ENCODE measurements at places on chromosomes 3 and 15.

GRCh38 chr3:150439657-150440056, 31.6 kb downstream of the TSC22D2 start:
- peak; percentile 53 for DNase-seq

GRCh38 chr15:96058103-96058851, 272.2 kb upstream of the NR2F2 start:
- no peak for DNase-seq

DNA sequence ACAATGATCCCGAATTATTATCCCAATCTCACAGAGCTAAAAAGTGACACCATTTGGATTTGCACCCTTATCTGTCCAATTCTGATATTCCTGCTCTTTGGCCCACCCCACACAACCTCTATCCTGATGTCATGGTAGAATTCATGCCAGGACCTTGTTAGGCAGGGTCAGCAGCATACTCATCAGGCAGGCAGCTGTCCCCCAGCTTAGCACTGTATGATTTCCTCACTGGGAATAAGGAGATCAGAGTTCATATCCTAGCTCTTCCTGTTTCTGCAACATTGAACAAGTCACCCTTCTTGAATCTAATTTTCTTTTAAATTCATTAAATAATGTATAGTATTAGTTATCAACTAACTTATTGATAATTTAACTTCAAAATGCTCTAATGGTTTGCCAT, 12.0 kb upstream of the C3orf80 start:
- DNase-seq: no peak

DNA sequence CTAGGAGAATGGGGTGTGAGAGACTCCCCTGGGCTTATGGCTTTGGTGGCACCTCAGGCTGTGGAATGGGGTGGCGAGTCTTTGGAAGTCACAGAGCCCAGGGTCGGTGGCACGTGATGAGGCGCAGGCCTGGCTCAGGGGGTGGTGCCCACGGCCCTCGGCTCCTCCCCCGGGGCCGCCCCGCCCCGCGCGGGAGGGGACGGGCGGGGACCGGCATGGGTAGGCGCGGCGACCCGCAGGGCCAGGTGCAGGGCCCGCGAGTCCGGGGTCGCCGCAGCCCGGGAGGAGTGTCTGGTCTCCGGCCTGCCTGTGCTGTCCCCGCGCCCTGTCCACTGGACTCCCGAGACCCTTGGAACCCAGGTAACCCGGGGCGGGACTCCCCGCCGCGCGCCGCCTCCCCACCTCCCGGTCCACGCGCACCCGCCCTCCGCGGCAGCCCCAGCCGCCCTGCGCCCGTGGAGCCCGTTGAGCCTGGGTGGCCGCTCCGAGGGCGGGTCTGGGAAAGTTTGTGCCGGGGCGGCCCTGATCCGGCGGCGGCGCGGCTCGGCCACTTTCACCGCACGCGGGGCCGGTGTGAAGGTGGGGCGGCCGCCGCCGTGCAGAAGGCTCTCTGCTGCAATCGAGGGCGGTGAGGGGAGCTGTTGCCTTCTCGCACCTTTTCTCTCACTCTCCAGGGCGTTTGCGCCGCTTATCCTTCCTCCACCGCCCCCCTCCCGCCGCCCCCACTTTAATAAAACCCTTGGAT, at the start of gene PAQR5:
Gene PAQR5 (plus strand): TSS at position 216 of the 745 bp plus-strand sequence. CDS start 61,169 bp downstream, outside the sequence.
- DNase-seq: peak; percentile 43

DNA sequence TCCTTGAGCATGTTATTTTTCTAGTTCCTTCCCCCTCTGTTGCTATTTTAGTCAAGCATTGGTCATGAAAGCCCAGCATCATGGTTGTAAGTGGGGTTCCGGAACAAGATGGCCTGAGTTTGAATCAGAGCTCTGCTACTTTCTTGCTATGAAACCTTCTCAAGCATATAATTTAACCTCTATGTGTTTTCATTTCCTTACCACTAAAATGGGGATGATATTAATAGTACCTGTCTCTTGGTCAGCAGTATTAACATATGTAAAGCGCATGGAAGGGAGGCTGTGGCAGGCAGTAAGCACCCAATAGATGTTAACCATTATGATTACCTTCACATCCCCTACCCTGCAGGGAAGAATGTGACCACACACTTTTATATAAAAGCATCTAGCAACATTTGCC, 14.3 kb upstream of the SPRED1 start:
- DNase-seq: no peak

DNA sequence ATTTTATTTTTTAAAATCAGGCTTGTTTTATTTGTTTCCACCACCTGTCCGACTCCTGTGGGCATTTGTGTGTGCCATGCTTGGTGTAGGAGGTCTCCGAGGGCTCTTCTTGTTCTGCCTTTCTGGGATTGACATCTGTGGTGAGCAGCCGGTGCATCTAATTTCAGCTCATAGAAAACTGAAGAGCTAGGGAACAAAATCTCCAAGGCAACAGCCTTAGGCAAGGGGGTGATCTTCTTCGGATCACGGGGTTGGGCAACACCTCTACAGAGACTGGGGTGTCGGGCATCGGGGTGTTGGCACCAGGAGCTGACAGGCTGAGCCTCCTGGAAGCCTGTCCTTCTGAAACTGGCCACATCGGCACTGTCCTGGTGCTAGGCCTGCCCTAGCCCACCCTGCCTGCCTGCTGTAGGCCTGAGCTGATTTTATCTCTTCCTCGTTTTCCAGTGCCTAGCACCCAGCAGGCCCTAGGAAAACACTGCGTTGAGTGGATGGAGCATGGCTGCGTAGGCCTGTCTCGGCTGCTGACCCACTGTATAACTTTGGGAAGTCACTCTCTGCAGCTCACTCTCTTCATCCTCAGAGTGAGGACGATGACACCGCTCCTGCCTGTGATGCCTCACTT, 10.3 kb downstream of the CHCHD6 start:
- no peak for DNase-seq

DNA sequence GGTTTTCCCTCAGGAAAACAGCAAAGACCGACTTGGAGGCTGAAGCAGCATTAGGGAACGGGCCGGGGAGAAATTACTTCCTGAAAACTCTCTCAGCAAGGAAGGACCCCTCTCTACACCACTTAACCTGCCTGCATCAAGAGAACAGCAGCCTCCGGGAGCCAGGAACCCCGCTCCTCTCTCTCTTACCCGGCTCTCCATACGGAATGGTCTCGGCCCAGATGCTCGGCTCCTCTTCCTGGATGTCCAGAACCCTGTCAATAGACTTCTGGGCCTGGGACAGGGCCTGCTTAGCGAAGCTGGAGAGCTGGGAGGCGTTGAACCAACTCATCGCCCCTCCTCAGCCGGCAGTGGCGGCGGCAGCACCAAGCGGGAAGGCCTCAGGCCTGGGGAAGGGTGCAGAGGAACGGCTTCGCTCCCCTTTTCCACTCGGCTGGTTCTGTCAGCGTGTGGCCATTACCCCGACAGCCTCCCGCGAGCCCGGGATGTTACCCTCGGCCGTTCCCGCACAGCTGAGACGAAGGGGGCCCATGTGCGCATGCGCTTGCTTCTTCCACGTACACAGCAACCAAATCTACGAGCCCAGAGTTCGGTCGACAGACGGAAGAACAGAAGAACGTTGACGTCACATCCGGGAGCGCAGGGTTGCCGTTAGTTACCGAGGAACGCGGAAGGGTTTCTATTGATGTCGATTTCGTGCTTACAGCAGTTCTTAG, at the start of gene TMF1:
Gene TMF1 (minus strand): TSS at position 578 of the 716 bp plus-strand sequence. CDS start 247 bp downstream, at position 331.
- peak; percentile 99 for DNase-seq

GRCh38 chr3:30659270-30660130, 53.1 kb downstream of the TGFBR2 start:
- peak; percentile 95 for DNase-seq

DNA sequence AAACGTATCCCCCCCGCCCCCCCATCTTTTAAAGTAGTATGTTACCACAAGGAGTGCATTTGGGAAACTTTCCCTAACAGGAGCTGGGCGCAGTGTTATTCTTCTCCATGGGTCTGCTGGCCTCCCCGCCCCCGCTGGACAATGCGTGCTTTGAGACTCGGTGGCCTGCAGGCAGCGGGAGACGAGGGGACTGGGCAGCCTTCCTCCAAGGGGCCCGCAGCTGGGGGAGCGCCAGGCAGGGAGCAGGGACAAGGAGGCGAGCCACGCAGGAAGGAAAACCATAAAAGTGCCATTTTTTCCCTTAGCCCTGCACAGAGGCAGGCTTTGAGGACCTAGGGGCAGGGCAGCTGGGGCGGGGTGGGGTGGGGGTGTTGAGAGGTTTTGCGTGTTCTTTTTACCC, 14.1 kb downstream of the SOX2 start:
- DNase-seq: no peak

DNA sequence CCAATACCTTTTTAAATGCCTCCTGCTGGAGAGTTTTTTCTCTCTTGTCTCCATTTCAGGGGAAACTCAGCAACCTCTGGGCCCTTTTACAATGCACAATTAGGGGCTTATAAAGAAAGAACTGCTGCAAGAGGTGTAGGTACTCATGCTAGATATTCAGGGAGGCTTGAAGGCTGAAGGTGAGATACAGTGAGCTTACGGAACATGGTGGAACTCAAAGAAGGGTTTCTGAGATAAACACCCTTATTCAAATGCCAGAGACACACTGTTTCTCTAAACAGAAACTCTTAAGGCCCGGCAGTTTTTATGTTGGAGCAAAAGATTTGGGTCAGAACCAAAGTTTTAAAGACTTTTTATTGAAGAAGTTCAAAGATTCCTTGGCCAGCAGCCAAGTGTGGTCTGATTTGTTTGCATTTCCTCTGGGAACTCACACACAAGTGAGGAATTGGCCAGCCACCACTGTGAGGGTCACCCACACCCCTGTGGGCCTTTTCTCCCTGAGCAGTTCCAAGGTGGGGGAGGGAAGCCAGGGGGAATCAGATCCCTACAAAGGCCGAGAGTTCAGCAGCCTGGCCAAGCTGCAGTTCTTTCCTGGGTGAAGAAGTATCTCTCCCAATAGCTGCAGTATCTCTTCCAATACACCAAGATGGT, 47.8 kb downstream of the TNFAIP8L3 start:
- peak; percentile 9 for DNase-seq

- peak; percentile 13 for DNase-seq
Measured at GRCh38 chr3:20739814-20740213, 553.8 kb upstream of the SGO1 start.

GRCh38 chr15:87287156-87287555, 969.4 kb downstream of the NTRK3 start:
- DNase-seq: peak; percentile 89

- peak; percentile 79 for DNase-seq
Measured at GRCh38 chr3:138914870-138915502, 32.0 kb downstream of the FOXL2 start.

DNA sequence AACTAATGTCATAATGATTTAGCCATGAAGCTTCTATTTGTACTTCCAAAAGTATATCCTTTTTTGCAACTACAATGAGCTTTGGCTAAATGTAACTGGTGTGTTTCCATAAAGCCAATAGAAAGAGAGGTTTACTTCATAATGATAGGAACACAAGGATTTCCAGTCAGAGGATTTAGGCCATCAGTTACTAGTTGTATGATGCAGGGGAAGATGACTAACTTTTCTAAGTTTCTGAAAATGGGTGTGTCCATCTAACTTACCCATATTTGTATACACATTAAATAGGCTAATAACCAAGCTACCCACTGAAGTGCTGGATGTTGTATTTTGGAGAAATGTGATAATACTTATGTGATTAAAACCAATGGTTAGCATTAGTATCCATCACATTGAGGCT, 55.7 kb downstream of the SLC4A7 start:
- peak; percentile 42 for DNase-seq

DNA sequence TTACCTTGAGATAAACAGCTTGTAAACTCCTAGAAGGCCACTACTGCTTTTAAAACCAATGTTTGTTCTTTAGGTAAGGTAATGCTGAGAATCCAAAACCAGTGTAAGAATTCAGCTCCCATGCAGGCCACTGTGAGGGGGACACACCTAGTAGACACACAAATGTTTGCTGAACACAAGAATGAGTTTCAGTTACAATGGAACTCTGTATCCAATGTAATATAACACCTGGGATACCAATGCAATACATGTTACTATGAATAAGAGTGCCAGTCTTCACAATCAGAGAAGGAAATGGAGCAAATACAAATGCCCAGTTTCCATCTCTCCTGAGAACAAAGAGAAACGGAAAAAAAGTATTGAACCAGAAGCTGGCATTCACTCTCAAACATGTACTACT, 65.9 kb downstream of the IGF2BP2 start:
- DNase-seq: no peak

- no peak for DNase-seq
Measured at GRCh38 chr3:182889948-182890629, 90.2 kb downstream of the DCUN1D1 start.

DNA sequence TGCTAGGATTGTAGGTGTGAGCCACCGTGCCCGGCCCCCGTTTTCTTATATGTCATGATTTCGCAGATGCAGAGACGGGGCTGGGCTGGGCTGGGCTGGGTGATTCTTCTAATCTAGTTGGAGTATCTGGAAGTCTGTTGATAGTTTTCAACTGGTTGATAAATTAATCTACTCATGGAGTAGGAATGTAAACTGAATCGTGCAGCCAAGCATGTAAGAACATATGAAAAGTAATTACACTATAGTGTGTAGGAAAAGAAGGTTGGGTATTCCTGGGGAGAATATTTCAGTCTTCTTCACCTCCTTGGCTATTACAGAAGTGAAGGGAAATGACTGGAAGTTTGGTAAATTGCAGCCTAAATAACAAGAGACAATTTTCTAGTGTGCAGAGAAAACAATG, 82.6 kb upstream of the MAGI1 start:
- DNase-seq: peak; percentile 51

- no peak for DNase-seq
Measured at GRCh38 chr15:77446840-77447390, 26.2 kb downstream of the HMG20A start.

DNA sequence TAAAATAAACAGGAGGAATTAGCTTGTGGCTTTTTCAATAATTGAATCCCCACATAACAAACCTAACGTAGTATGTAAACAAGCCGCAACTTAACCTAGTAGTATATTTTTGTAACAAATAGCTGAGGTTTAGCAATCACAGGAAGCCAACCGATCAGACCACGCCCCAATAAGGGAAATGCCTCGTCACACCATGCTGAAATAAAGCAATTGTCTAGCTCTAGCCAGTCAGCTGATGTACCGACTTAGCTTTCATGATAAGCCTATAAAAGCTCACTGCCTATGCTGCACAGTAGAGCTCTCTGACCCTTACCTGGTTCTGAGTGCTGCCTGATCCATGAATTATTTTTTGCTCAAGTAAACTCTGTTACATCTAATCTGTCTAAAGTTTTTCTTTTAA, 208.9 kb downstream of the ROBO1 start:
- no peak for DNase-seq

- DNase-seq: peak; percentile 82
Measured at GRCh38 chr15:67542420-67543347, at the start of gene MAP2K5. Gene MAP2K5, plus strand, starts transcription at chr15:67542703. Its CDS starts 633 bp downstream, at chr15:67543336.

- no peak for DNase-seq
Measured at GRCh38 chr3:12622335-12622734, 41.6 kb downstream of the RAF1 start.

- DNase-seq: peak; percentile 11
Measured at GRCh38 chr15:35514759-35515158, 31.2 kb downstream of the DPH6 start.

GRCh38 chr3:189714991-189715961, 84.1 kb downstream of the TP63 start:
- DNase-seq: peak; percentile 79

DNA sequence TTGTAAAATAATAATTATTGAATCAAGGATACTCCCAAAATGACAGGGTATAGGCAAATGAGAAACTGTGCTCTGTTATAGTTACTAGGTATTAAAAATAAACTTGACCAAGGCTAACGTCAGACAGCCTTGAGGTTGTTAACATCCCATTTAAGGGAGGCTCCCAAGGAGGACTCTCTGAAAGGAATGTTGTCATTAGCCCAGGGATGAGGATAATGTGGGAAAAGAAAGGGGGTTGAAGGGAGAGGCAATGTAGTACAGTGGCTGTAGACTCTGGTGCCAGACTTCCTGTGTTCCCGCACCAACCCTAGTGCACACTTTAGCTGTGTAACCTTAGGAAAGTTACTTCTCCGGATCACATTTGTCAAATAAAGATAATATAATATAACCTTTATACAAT, 47.0 kb upstream of the RARB start:
- DNase-seq: no peak

GRCh38 chr15:89091627-89092220, 3.5 kb downstream of the ABHD2 start:
- DNase-seq: no peak

Measured in ELR (cell line).